WERI-Rb-1 (cell line): ENCODE measurements at places on chromosomes 11 and 22.

DNA sequence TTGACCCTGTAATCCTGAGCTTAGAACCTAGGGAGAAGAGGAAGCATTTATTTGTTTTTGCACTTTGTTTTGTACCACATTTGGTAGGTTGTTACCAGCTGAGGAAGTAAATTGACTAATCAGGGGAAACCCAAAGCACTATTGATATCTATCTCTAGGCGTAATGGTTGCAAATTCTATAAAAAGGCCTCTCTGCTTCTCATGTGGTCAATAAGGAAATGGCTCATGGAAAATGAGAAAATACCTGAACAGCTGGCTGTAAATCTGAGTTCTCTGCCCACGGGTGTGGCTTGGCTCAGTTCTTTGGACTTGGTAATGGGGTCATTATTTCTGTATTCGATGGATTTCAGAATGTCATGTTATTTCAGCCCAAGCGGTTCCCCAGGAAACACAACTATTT lies 42.4 kb downstream of the BARX2 start:
- DNase-seq = no peak

- DNase-seq = no peak
These were observed 354.9 kb downstream of the JRKL start for GRCh38 chr11:96744697-96745096.

DNA sequence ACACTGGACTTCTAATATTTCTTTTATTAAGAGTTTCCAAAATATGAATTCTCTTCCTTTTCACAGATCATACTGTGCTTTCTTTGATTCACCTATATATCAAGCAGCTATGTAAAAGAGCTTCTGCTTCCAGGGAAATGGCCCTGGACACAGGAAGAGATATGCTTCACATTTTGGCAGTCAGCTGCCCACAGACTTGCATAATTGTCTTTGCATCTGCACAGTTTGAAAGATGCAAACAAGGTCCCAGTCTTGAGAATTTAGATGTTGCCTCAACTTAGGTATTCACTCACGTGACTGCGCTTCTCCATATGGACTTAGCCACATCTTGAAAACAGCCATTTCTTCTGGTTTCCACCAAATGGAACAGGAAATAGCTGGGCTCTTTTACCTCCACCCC lies 92.3 kb upstream of the POU2AF2 start:
- no peak for DNase-seq

DNA sequence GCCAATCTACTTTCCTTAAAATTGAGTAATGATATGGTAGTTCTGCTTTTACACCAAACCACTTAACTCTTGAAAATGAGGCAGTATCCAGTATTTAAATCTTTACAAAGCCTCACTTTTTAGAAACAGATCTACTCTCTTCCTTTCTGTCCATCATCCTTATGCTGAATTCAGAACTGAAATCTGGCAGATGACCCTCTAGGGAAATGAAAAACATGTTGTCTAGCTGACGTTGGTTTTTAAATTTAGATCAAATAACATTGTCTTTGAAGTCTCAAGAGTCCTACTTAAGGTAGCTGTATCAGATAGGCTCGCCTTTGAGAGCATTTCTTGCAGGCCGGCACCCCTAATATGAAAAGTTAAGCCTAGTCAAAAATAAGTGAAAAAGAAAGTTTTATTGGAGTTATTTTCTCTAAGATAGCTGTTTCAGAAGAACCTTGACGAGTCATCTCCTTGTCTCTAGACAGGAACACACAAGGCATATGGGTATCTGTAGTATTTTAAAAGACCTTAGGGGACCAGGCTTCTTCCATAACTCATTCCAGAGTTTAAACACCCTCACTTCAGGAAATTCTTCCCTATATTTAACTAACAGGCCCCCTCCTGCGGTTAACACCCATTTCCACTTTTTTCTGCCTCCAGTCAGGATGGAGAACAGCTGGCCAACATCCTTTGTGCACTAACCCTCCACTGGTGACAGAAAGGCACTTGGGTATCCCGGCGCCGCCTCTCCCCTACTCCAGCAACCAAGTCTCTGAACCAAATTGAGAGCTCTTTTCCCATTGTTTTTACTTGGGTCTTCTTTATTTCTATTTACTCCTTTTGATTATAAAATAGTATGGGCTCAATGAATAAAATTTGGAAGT lies 81.2 kb downstream of the WNT11 start:
- DNase-seq = no peak

GRCh38 chr22:28249402-28249801 lies 330.3 kb upstream of the PITPNB start:
- no peak for DNase-seq

GRCh38 chr11:102920118-102920684 lies 35.3 kb downstream of the MMP13 start:
- no peak for DNase-seq

GRCh38 chr11:65585396-65586246 lies 9.8 kb downstream of the EHBP1L1 start:
- no peak for DNase-seq

- no peak for DNase-seq
These were observed 1299.3 kb downstream of the BRD1 start for GRCh38 chr22:48528221-48528915.

DNA sequence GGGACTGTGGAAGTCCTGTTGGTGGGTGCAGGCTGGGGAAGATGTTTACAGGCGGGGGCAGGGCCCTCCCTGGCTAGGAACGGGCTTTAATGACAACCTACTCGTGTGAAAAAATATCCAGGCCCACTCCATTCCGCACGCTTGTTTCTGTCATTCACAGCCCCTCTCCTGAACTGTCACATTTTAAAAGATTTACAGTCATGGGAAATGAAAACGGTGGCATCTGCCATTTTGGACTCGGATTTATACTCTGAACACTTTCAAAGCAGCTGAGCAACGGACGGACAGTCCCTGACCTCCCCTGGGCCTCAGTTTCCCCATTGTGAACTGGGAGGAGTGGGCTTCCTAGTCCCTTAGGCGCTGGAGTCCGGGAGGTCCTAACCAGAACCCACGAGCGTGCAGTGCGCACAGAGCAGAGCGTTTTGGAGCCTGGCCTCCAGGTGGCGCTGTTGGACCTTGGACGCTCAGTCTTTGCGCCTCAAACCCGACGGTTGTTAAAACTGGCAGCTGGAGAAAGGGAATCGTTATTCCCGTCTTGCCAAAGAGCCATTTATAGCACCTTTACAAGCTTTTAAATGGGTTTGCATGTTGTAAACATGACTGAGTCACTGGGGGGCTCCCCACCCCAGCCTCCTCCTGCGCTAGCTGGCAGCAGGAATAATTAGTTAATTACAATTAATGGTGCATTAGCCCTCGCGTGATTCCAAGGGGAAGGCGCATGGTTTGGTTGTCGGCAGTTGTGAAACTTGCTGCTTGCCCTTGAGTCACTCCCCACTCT lies 75.3 kb downstream of the FBLN1 start:
- peak; percentile 79 for DNase-seq

DNA sequence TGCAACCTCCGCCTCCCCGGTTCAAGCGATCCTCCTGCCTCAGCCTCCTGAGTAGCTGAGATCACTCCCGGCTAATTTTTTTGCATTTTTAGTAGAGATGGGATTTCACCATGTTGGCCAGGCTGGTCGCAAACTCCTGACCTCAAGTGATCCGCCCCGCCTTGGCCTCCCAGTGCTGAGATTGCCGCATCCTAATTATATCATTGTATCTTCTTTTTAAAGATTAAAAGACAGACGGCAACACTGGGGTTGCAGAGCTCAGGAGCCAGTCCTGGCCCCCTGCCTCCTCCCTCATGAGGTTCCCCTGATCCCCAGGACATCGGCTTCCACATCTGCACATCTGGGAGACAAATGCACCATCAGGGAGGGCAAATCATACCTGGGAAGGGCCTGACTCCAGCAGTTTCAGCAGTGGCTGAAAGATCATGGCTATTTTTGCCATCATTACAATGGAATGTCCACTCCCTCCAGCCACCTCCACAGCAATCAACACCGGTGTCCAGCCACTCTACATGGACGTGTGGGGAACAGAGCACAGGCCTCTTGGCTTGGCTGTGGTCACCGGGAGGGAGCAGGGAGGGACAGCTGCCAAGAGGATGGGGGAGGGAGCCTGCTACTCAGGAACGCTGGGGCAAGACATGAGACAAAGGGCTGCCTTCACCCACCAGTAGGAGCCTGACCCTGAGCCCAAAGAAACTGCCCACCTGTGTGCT lies 9.2 kb upstream of the CELSR1 start:
- no peak for DNase-seq

DNA sequence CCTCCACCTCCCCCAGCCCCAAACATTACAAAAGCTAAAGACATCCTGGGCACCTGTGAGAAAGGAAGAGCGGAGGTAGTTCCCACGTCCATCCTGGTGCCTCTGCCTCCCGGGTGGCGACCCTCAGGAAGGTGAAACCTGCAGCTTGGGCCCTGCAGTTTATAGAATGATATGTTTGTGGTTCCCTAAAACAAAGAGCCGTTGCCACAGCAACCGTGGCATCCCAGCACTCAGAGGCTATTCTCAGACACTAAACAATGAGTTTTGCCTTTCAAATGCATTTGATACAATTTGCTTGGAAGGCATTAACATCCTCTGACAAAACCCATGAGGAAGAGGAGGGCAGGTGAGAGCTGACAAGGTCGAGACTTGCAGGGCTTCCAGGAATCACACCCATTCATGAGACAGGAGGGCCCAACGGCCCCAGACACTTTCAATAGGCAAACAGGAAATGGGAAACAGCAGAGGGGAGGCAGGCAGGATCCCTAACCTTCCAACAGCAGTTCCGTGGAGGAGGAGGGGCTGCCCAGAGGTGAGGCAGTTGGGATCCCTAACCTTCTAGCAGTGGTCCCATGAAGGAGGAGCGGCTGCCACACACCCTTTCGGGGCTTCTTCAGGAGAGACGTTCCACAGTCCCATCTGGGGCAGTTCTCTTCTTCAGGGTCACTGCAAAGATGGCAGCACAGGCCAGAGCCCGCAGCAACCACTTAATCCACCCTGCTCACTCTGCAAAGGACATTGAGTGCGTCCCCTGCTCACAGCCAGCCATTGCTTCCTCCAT lies 379.2 kb downstream of the SHANK2 start:
- no peak for DNase-seq

DNA sequence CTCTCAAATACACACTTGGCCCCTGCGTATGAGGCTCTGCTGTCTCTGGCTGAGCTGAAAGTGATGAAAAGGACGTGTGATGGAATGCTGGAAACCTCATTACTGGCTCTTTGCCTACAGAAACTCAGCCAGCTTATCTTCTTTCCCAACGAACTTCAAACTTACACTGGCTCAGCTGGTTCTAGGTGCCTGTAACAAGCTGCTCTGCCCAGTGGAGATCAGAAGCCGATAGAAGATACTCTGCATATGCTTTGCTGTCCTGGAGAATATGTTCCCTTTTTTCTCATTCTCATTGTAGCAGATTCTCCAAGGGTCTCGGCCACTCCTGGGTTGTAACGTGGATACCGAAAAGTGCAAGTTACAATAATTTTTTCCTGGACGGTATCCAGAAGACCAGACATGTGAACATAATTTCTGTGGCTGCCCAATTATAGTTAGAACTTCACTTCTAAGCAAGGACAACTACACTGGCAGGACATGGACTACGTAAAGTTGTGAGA lies 405.3 kb upstream of the CCDC90B start:
- DNase-seq = no peak

DNA sequence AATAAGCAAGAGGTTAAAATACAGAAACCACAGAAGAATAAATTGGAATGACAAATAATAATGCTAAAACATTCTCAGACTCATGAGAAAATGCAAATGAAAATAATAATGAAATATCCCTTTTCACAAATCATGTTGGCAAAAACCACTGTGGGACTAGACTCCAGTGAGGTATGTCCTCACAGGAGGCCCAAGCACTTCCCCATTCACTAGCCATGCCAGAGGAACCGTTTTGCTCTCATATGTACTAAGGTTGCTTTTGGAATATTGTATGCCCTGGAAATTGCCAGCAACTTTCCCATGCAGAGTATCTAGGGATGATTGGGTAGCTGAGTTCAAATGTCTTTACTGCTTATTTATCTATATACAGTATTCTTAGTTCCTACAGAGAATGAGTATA lies 106.2 kb upstream of the CHORDC1 start:
- DNase-seq = no peak

DNA sequence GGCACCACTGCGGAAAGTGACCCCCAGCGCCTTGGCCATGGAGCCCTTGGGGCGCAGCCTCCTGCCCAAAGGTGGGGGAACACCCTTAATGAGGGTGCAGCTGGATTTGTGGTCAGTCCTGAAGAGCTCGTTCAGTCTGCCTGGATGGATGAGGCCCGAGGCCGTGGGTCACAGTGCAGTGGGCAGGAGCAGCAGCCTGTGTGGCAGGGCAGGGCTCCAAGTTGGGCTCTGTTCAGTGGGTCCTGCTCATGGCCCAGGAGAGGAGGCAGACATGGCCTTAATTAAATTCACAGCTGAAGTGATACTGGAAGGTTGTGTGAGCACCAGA lies 33.3 kb downstream of the FAM83F start:
- no peak for DNase-seq

- DNase-seq = no peak
These were observed 29.2 kb downstream of the B3GAT1 start for GRCh38 chr11:134382830-134383229.

DNA sequence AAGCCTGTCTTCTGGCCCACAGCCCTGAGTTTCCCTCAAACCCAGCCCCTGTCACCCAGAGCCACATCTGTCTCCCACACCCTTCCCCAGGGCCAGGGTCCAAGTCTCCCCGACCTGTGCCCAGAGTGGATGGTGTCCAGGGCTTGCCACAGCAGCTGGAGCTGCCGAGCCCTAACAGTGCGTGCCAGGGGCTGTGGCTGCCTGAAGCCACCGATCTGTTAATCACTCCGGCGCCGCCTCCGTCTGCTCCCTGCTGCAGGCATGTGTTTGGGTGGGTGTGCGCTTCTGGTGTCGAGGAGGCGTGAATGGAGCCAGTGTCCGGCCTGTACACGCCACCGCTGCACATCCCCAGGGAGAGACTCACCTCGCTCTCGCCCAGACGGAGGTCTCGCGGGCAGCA lies 26.1 kb downstream of the SHISAL1 start:
- DNase-seq = peak; percentile 77

DNA sequence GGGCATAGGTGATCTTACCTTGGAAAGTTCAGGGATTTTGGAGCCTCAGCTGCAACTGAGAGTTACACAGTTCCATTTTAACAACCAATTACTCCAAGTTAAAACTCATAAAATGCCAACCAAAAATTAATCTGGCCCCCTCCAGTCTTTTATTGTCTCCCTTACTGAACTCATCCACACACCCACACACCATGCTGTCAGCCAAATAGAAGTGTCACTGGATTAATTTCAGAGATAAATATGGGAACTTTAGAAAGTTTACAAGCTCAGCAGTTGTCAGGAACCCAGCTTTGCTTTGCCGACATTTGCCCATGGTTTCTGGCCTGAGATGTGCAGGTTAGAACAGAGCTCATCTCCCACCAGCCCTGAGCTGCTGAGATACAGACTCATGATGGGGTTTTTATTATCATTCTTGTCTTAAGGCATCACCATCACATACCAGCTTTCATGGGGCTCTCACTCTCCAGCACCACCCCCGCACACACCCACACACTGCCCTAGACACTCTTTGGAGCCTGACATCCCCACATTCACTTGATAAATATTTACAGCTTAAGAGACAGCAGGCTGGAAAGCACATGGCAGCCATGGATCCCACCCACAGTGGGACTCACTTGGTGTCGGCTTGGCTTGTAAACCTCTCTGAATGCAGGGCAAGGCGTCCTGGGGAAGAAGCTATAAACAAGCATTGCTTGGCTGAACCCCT lies 23.7 kb upstream of the CTR9 start:
- no peak for DNase-seq

GRCh38 chr11:119566319-119566718 lies 143.3 kb upstream of the THY1 start:
- no peak for DNase-seq

GRCh38 chr22:49632199-49633009 lies 195.3 kb downstream of the BRD1 start:
- peak; percentile 80 for DNase-seq
